ENCODE measurements at places on chromosomes 12 and 14.

GRCh38 chr12:5900533-5901205 is 44.4 kb downstream of the ANO2 start:
- peaks cover 25% of the 10 kb centered on the region for H3K27me3 ChIP-seq
- no peak for DNase-seq
- H3K27ac ChIP-seq = no peak overlapping the region
- no peaks in the 10 kb centered on the region for H3K36me3 ChIP-seq
- H3K4me1 ChIP-seq = no peaks in the 10 kb centered on the region

DNA sequence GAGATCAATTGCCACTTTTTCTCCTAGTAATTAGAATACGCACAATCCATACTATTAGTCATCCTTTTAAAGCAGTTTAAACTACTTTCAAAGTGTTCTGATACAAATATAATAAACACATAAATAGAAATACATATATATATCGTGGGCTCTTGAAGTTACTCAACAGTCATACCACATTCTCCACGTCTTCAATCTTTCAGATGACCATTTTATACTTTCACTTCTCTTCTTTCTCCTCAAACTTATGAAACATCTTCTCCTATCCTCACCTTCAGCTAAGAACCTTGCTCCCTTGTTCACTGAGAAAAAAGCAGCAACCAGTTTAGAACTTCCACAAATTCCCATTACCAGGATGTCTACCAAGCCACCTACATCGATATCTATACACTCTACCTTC is 19.2 kb downstream of the CEP290 start:
- peaks cover 36% of the 10 kb centered on the region for H3K36me3 ChIP-seq
- H3K27ac ChIP-seq = no peak overlapping the region
- H3K4me3 ChIP-seq = no peak overlapping the region
- DNase-seq = no peak
- H3K4me1 ChIP-seq = no peaks in the 10 kb centered on the region

DNA sequence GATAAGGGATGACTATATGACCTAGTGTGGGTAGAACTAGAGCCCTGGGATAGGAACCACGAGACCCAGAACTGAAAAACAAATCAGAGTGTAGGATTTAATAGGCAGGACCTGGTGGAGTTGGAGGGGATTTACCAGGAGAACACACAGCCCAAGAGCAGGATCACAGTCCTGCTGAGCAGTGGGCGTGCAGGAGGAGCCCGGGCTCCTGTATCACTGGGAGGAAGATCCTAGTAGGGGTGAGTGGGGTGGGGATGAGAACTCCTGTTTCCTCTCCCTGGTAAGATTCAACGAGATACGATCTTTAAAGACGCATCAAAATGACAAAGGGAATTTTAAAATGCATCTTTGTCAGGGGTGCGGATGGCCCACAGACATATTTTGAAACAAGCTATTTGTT is 220.1 kb downstream of the GALC start:
- no peaks in the 10 kb centered on the region for H3K27me3 ChIP-seq
- H3K36me3 ChIP-seq = no peaks in the 10 kb centered on the region
- H3K27ac ChIP-seq = no peak overlapping the region
- DNase-seq = no peak

DNA sequence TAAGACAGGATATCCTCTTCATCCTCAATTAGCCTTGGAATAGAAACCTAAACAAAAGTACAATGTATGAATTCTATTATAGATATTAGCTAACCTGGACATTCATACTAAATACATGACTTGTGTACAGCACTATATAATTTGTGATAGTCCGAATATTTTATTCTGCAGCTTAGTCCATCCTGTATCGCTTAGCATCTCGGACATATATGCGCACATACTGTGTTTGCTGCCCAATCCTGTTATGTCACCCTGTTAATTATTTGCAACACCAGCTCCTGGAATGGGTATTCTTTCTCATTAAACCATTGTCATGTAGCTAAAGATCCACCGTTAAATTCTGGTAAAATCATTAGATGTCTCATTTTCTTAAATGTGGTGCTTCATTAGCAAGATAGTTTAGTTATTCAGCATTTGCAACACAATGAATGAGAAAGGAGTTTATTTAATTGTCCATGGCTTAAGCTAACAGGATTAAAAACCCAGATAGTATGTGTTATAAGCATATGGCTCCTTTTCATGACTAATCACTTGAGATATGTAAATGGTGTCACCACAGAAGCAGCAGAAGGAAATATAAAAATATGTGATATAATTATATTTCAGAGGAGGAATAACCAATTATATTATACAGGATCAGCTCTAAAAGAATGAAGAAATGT is 156.0 kb upstream of the ARHGAP5 start:
- H3K27ac ChIP-seq = no peak overlapping the region
- no peaks in the 10 kb centered on the region for H3K36me3 ChIP-seq
- DNase-seq = peak; percentile 56
- H3K4me1 ChIP-seq = peaks cover 16% of the 10 kb centered on the region

DNA sequence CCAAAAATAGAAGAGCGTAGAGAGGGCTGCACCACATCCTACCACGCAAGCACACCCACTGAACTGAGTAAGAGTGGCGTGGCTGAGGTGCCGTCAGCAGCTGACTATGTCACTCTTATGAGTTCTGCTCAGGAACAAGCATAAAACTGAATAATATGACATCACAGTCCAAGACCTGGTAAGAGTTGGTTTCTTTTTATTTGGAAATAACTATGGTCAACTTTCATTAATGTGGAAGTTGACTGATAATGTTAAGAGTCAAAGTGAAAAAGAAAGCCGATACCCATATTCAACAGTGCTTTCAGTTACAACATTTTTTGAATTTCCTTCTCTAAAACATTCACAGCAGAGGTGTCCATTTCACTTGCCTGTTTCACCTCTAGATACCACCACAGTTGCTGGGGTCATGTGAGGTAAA is 44.6 kb downstream of the GNS start:
- no peak for DNase-seq
- no peak overlapping the region for H3K4me3 ChIP-seq
- H3K36me3 ChIP-seq = peaks cover 6% of the 10 kb centered on the region
- no peaks in the 10 kb centered on the region for H3K4me1 ChIP-seq
- no peaks in the 10 kb centered on the region for H3K27me3 ChIP-seq
- no peak overlapping the region for H3K27ac ChIP-seq

DNA sequence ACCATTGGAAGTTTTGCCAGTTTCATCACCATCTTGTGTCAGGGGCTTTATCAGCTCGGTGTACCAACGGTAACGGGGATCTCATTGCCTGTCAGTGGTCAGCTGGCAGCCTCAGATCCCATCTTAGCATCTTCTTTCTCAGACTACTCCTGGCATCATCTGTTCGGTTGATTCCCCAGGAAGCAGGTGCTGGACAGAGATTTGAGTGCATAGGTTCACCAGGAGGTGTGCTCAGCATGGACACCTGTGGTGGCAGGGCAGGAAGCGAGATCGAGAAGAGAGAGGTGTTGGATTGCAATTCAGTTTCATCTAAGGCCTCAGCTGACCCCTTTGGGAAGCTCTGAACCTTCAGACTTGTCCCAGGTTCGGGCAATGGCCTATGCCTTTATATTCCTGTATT is 76.0 kb downstream of the C12orf75 start:
- H3K27ac ChIP-seq = no peak overlapping the region
- H3K4me1 ChIP-seq = peaks cover 22% of the 10 kb centered on the region
- no peak for DNase-seq

- H3K4me3 ChIP-seq = no peak overlapping the region
- H3K27me3 ChIP-seq = no peaks in the 10 kb centered on the region
- no peaks in the 10 kb centered on the region for H3K36me3 ChIP-seq
- no peak for DNase-seq
- H3K27ac ChIP-seq = no peak overlapping the region
- no peaks in the 10 kb centered on the region for H3K4me1 ChIP-seq
Measured at GRCh38 chr12:96698965-96699364, 208.1 kb upstream of the NEDD1 start.

GRCh38 chr12:26134540-26134939 is 9.7 kb upstream of the BHLHE41 start:
- peaks cover 14% of the 10 kb centered on the region for H3K27me3 ChIP-seq
- no peaks in the 10 kb centered on the region for H3K36me3 ChIP-seq

DNA sequence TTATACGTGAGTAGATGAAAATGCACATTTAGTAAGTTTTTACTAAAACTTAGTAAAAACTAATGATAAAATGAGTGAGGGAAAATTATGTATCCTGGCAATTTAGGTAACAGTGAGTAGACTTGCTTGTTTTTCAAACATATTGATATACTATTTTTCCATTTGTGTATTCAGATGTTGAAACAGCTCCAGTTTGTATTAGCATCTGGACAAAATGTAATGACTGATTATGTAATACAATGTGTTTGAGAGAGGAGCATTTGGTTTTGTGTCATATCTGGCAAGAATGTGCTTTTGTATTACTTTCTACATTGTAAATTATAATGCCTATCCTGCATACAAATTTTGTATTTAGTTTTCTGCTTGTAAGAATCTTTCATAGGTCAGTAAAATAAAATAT is 5.6 kb downstream of the CNOT2 start:
- H3K4me1 ChIP-seq = peaks cover 54% of the 10 kb centered on the region
- no peak for DNase-seq
- H3K27ac ChIP-seq = no peak overlapping the region
- no peak overlapping the region for H3K4me3 ChIP-seq
- no peaks in the 10 kb centered on the region for H3K27me3 ChIP-seq

DNA sequence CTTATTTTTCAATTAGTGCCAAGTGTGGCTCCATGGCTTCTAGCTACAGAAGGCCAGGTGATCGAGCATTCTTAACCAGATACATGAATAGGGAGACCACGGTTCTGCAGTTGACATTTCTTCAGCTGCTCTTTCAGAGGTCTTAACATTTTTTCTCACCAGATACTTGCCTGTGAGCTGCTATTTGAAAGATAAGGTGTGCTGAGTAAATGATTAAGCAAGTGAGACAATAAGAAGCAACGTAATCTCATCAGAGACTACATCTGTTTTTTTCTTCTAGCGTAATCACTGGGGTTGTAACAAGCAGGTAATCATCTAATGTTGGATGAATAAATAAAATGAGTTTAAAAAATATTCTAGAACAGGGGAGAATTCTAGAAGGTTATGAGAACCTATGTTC is 912.9 kb downstream of the DIO2 start:
- no peak overlapping the region for H3K27ac ChIP-seq
- H3K36me3 ChIP-seq = no peaks in the 10 kb centered on the region
- no peak overlapping the region for H3K4me3 ChIP-seq

DNA sequence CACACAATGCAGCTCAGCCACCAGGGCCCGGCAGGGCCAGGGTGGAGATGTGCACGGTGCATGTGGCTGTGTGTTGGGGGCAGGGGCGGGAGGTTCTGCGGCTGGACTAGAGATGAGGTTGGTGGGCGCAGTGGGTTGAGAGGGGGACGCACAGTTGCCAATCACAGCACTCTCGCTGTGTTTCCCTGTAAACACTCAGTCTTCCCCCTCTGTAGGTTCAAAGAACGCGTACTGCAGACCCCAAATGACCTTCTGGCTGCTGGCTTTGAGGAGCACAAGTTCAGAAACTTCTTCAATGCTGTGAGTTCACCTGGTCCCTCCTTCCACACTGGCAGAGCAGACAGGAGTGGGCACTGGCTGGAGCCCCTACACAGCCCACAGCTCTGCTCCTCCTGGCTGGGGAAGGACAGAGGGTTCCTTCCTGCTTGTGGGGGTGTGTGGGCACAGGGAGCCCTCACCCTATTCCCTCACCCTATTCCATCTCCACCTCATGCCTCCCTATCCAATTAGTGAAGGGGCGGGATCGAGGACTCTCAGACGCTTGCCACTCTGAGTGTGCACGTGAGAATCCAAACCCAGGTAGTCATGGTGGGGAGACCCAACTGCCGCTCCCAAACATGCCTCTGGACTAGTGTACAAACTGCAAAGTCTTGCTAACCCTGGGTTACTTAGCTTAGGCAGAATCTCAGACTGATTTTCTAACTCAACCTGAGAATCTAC is 17.8 kb downstream of the OTUB2 start:
- peaks cover 10% of the 10 kb centered on the region for H3K4me1 ChIP-seq
- peaks cover 14% of the 10 kb centered on the region for H3K36me3 ChIP-seq
- no peaks in the 10 kb centered on the region for H3K27me3 ChIP-seq
- no peak overlapping the region for H3K27ac ChIP-seq
- no peak overlapping the region for H3K4me3 ChIP-seq

DNA sequence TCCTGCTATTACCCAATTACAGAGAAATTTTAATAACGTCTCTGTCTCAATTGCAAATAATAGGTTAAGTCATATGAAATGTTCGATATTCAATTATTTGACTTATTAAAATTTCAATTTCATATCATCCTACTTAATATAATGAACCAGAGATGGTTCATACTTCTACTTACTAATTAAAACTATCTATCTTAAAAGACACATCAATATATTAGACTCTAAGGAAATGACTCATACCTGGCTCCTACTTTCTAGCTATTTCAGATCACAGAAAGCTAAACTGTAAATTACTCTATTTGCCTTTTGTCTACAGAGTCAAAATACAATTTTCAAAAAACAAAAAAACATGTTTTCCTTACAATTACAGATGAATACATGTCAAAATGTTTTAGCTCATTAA is 99.6 kb downstream of the CAPZA3 start:
- no peaks in the 10 kb centered on the region for H3K36me3 ChIP-seq
- H3K4me3 ChIP-seq = no peak overlapping the region
- no peak for DNase-seq
- no peak overlapping the region for H3K27ac ChIP-seq
- H3K4me1 ChIP-seq = peaks cover 6% of the 10 kb centered on the region
- H3K27me3 ChIP-seq = no peaks in the 10 kb centered on the region

GRCh38 chr12:52274521-52275120 is at the start of gene KRT86:
KRT86 (plus strand) TSS chr12:52274645; CDS start chr12:52301917, 27,272 bp downstream.
- H3K36me3 ChIP-seq = no peaks in the 10 kb centered on the region
- DNase-seq = no peak
- H3K27me3 ChIP-seq = peaks cover 5% of the 10 kb centered on the region
- peaks cover 6% of the 10 kb centered on the region for H3K4me1 ChIP-seq
- no peak within 1 kb of the TSS for H3K4me3 ChIP-seq

DNA sequence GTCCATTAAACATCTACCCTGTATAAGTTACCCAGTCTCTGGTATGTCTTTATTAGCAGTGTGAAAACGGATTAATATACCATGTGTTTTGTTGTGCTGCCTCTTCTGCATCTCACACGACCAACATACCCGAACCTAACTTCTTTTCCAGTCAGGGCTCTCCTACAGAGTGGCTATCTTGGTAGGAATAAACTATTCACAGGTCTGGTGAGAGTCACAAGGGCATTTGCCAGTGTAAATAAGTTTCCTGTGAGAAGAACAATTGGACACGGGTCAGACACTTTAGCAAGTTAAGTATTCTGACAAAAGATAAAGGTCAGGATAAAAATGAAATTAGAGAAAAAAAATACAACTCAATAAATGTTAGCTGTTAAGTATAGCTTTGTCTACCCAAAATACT is 60.9 kb downstream of the MYF5 start:
- H3K27me3 ChIP-seq = no peaks in the 10 kb centered on the region
- peak overlapping the region; percentile 83 for H3K27ac ChIP-seq
- no peak for DNase-seq
- H3K4me1 ChIP-seq = peaks cover 14% of the 10 kb centered on the region
- H3K4me3 ChIP-seq = no peak overlapping the region

GRCh38 chr14:101554991-101555668 is 6.2 kb upstream of the DIO3 start:
- H3K4me3 ChIP-seq = no peak overlapping the region
- no peak for DNase-seq
- peaks cover 41% of the 10 kb centered on the region for H3K27me3 ChIP-seq
- H3K36me3 ChIP-seq = no peaks in the 10 kb centered on the region
- H3K4me1 ChIP-seq = no peaks in the 10 kb centered on the region
